ENCODE measurements at places on chromosomes 2 and 18.
A peak's percentile ranks its signal among the peaks of the same experiment; 100 is the strongest.

- DNase-seq: no peak
Measured at GRCh38 chr18:29028560-29028959, 851.6 kb upstream of the CDH2 start.

- no peak for DNase-seq
Measured at GRCh38 chr18:69383186-69383585, 17.5 kb upstream of the DOK6 start.

- DNase-seq: no peak
Measured at GRCh38 chr2:67841711-67842110, 221.1 kb downstream of the C1D start.

DNA sequence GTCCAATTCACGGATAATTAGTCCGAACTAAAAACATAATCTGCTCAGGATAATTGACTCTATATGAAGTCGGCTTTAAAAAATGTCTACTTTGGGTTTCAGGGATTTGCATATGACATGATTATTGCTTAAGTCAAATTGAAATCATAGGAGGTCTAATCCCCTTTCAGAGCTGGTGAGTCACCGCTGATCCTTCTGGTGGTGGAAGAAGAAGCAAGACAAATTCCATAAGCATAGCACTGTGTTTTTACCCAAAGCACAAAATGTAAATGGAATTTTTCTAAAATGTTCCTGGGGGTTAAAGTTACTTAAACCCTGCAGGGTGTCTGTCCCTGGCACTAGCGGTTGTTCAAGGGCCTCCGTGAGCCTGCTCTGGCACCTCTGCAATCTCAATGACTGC is 460.2 kb downstream of the LRATD1 start:
- DNase-seq: peak; percentile 70

DNA sequence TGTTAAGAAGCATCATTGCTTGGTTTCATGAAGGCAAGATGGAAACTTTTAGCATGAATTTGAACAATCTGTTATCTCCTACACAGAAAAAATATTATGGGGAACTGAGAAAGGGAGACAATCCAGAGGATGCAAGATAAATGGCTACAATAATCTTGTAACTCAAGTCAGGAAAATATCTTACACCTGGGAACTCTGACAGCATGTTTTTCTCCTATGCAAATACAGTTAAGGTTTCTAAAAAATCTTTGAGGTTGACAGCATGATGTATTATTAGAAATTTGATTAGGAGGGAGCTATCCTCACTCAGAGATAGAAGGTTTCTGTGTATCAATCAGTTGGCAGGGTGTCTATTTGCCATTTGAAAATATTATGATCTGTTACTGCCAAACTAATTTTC is 75.6 kb downstream of the GPD2 start:
- DNase-seq: no peak

DNA sequence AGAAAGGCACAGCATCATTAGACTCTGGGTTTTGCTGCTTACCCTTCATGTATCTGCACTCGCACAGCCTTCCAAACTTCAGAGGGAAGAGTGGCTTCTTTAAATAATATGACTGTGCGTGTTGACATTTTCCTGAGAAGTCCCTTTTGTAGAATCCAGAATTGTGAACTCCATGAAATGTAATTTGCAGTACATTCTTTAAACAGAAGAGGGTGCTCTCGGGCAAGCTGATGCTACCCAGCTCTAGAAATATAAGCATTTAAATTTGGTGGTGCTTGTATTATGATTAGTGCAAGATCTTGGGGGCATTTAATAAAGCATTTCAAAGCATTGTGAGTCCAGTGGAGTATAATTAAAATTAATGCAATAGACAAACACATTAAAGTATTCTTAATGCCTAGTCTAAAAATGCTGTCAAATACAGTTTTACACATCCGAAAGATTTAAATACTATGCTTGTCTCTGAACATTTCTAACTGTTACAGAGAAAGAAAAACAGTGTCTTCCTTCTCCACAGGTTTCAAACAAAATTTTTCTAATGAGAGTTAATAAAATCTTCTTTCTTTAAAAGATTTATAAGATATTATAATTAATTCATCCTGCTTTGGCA is 17.3 kb upstream of the GTF2A1L start:
- no peak for DNase-seq

DNA sequence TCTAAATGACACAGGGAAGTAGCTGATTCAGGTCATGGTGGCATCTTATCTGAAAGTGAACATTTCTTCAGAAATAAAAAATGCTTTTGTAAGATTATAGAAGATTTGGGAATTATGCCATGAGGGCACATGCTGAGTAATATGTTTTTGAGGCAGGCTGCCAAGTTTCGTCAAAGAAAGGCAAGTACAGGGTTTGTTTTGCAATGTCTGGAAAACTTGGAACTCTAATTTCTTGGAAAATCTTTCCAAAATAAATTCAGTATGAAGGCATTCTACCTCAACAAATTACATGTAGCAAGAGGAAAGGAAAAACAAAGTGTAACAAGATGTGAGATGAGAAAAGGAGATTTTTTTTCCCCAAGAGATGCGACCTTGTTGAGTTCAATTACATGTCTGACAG is 167.7 kb downstream of the PLCL1 start:
- peak; percentile 80 for DNase-seq

DNA sequence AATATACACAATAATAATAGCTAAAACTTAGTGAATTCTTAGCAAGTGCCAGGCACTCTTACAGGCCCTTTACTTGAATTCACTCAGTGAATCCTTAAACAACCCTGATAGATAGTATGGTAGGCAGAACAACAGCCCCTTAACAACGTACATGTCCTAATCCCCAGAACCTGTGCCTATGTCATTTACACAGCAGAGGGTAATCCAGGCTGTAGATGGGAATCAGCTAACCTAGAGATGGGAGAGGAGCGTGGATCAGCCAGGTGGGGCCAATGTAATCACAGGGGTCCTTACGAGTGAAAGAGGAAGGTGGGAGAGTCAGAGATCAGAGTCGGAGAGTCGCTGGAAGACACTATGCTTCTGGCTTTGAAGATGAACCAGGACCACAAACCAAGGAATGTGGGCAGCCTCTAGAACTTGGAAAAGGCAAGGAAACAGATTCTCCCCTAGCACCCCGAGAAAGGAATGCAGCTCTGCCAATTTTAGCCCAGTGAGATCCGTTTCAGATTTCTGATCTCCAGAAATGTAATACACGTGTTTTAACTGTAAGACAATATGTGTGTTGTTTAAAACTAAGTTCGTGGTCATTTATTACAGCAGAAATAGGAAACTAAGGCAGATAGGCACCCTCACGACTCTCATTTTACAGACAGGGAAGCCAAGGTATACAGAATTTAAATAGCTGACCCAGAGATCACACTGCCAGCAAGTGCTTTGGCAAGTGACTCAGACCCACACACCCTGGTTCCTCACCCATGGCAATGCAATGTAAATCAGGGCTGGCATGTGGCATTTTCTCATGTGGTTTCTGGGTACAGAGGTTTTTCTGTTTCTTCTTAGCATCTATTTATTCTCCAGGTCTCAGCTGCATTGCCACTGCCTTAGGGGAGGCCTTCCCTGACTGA is 68.9 kb downstream of the DOCK10 start:
- no peak for DNase-seq

- DNase-seq: no peak
Measured at GRCh38 chr2:70403267-70404053, 101.6 kb upstream of the FAM136A start.

DNA sequence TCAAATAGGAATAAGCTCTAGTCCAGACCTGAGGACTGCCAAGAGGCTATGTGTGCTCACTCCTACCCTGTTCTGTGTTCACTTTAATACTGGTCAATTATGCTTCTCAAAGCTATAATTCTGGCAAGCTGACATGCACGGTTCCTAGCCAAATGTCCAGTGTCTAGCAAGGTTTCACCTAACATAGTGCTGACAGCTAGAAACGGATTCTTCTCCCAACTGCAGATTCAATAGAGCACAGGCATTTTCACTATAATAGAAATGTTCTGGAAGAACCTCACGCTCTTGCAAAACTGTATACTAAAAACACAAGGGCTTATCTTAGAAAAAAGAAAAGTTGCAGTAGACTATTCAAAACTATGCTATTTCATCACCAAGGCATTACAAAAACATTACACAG is 45.1 kb downstream of the HDAC4 start:
- no peak for DNase-seq

- DNase-seq: no peak
Measured at GRCh38 chr2:189483980-189484740, 42.9 kb downstream of the WDR75 start.

DNA sequence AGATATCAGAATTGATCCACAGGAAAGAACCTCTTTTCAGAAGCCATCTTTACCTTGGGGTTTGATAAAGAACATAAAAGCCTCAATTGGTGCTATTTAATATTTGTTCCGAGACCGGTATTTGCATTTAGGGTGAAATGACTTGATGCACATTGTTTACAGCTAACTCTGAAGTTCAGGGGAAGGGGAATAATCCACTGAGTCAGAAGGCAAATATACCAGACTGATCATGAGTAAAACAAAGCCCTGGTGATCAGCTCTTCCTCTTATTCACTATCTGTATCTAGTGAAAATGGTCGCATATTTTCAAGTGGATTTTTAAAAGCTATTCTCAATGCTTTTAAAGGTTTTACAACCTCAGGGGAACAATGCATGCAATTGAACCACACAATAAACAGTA is 53.0 kb upstream of the ATP8B1 start:
- DNase-seq: no peak

- DNase-seq: no peak
Measured at GRCh38 chr2:101657787-101658186, 39.7 kb upstream of the MAP4K4 start.

DNA sequence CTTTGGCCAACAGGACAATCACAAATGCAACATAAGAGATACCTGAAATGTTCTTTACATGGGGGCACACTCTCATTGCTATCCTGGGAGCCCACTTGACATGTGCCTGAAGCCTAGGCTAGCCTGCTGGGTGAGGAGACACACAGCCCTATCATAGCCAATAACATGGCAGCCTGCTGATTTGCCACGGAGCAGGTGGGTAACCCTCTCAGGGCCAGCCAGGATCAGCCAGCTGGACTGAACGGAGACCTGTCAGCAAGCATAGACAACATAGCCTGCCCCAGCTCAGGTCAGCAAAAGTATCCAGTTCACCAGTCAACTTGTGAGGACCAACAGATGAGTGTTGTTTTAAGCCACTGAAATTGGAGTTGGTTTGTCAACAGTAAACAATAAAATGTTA is 566.5 kb downstream of the DCDC2C start:
- no peak for DNase-seq

DNA sequence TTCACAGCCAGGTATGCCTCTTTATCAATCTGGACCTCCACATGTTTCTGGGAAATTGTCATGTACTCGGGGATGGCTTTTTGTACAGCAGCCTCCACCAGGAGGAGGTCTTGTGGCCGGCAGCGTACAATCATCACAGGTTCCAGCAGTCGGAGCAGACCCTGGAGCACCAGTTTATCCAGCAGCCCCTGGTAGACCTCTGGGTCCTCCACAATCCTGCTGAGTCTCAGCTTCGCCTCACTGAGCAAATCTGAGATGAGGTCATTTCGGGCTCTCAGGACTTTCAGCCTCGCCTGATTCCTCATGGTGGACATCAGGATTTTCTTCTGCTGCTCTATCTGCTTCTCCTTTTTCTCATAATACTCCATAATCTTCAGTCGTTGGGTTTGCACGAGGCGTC is 32.8 kb downstream of the TMEM247 start:
- DNase-seq: no peak

DNA sequence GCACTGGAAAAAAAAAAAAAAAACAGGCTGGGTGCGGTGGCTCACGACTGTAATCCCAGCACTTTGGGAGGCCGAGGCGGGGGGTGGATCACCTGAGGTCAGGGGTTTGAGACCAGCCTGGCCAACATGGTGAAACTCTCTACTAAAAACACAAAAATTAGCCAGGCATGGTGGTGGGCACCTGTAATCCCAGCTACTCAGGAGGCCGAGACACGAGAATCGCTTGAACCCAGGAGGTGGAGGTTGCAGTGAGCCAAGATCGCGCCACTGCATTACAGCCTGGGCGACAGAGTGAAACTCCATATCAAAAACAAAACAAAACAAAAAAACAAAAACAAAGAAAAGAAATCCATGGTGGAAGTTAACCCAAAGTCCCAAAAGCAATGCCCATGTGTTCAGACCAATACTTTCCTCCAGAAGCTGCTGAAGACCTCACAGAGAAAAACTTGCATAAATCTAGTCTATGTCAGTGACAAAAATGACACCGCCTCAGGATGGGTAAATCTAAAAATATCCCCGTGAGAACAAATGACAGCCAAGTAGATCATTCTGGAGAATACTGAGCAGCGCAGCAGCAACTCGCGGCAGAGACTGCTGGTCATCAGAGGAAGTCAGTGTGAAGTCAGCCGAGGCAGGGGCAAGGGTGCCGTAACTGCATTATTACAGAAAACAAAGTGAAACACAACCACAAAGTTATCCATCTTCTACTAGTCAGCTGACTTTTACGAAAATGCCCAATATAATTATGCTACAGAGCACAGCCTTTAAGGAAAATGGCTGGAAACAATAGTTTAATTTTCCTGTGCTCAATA is 41.0 kb downstream of the LPIN2 start:
- no peak for DNase-seq

GRCh38 chr2:58156780-58157179 is 84.3 kb downstream of the FANCL start:
- DNase-seq: peak; percentile 75

DNA sequence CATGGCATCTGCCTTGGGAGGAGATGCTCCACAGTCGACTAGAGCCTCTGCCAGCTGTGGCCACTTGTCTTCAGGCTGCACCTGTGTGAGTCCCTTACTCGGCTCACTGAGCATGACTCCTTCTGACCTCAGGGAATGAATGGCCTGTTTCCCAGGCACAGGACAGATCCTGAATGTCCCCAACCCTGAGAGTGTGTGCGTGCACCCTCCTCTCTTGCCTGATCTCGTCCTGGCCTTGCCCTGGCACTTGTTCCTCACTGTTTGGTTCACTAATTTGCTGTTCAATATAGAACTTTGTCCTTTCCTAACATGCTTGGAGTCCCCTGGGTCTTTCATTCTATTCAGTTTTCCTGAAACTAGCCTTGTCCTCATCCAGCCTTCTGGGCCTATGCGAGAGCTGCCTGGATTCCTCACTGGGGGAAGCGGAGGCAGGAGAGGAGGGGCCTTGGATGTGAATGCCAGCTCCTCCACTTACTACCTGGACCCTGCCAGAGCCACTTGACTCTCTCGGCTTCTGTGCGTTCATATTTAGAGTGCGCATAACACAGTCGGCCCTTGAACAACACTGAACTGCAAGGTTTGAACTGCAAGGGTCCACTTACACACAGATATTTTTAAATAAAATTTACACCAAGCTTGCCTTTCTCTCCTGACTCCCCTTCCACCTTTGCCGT is 184.8 kb downstream of the ACKR3 start:
- DNase-seq: no peak

DNA sequence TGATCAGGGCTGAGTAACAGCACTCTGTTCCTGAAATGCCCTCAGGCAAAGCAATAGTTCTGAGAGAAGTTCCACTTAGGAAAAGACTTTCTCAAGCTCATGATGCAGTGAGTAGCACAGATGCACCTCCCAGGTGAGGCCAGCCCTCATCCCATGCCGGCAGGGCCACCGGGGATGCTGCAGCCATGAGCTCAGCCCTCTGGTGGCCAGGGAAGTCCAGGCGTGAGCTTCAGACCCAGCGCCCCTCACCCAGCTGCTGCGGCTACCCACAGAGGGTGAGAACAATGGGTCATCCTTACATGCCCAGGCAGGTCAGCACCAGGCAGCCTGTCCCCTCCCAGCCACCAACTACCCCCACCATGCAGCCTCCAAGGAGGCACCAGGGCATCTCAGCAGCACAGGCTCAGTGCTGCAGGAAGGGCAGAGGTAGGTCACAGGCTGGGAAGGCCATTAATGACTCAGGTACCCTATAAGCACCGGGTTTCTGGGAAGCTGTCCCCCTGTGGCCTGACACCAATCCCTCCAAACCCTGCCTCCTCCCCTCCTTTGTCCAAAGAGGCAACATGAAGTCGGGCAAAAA is 50.6 kb downstream of the TTC32 start:
- DNase-seq: no peak
